ENCODE measurements at places on chromosomes 2 and 18.

DNA sequence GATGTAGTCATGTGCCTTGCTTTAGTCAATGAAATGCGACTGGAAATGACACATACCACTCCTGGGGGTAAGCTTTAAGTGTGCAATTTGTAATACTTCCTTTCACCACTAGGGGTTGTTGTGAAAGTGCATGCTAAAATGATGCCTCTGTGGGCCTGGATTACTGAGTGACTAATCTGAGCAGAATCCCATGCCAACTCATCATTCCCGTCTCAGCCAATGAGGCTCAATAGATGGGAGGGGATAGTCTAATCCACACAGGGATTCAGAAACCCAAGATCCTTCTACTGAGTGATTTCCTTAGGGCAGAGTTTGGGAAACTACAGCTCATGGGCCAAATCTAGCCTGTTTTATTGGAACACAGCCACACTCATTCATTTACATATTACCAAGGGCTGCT lies 54.0 kb downstream of the HRH4 start:
- DNase-seq = no peak

- no peak for DNase-seq
Measured at GRCh38 chr18:59814891-59815290, 84.9 kb upstream of the PMAIP1 start.

- no peak for DNase-seq
Measured at GRCh38 chr2:202037086-202037485, 3.4 kb downstream of the FZD7 start.

DNA sequence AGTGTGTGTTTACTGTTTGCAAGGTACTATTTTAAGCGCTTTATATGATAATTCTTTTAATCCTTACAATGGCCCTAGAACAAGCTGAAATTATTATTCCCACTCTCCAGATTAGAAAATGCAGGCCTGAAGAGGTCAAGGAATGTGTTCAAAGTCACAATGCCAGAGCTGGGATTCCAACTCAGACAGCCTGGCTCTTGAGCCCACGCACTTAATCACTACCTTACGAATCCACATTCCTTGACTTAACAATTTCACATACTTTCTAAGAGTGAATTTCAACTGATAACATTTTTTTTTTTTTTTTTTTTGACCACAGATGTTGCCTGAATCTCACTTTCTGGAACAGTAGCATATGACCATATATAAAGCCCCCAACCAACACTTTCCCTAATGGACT lies 400.3 kb downstream of the NCKAP5 start:
- DNase-seq = no peak

DNA sequence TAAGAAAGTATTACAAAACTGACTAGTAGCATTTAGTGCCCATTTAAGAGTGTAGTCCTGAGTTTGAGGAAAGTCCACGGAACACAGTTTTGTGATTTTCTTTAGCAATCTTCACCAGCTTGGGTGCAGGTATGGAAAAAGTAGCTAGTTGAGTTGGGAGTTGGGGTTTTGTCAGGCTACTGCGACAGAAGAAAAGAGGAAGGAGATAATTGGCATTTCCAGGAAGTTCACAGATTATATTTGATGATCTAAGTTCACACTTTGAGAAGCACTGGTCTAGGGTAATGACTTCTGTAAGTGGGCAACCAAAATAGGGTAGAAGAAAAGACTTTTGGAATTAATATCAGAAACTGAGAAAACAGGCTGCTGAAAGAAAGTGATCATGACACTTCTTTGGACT lies 52.1 kb downstream of the VIL1 start:
- no peak for DNase-seq

Data from activated CD8-positive, alpha-beta memory T cell treated with anti-CD3 and anti-CD28 coated beads for 1 hour (primary cell).